ENCODE measurements at places on chromosomes 12 and 14.

DNA sequence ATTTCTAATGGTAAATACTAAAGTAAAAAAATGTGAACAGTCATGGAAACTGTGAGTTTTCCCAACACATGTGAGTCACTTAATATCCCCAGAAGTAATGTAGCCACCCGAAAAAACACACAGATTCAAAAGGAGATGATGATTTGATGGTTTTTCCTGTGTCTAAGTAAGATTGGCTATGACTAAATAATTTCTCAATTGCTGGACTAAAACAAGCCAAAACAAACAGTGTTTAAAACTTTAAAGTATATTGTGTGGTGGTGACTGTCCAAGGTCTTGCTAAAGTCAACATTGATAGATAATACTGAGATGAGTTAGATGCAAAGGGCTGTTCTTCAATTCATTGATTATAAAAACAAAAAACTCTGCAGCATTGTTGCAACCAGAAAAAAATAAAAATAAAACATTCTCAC is 89.6 kb upstream of the SOX5 start:
- DNase-seq, result no peak

DNA sequence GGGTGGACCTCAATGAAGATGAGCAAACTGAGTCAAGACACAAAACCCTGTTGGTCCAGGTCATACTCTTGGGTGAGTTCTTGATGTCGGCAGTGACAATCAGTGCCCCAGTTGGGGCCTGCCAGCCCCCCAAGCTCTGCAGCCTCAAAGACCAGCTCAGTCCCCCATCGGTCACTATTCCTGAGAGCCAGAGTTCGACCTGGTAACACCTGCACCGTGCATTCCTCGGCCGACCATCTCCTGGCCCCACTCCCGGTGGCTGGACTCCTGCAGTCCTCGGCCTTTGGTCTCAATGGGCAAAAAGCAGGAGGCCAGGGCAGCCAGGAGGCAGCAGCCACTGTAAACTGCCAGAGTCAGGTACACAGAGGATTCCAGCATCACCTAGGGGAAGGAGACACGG is 32.5 kb downstream of the DAO start:
- DNase-seq, result no peak

DNA sequence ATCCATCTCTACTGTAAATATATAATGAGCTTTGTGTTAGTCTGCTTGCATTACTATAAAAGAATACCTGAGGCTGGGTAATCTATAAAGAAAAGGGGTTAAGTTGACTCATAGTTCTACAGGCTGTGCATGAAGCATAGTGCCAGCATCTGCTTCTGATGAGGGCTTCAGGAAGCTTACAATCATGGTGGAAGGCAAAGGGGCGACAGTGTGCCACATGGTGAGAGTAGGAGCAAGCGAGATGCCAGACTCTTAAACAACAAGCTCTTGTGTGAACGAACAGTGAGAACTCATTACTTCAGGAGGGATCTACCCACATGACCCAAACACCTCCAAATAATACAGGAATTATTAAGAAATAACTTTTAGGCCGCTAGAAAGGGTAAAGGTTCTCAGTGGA is 28.1 kb downstream of the APOBEC1 start:
- no peak for DNase-seq

GRCh38 chr14:23294734-23295561 is 7.7 kb downstream of the PPP1R3E start:
- peak; percentile 23 for DNase-seq

DNA sequence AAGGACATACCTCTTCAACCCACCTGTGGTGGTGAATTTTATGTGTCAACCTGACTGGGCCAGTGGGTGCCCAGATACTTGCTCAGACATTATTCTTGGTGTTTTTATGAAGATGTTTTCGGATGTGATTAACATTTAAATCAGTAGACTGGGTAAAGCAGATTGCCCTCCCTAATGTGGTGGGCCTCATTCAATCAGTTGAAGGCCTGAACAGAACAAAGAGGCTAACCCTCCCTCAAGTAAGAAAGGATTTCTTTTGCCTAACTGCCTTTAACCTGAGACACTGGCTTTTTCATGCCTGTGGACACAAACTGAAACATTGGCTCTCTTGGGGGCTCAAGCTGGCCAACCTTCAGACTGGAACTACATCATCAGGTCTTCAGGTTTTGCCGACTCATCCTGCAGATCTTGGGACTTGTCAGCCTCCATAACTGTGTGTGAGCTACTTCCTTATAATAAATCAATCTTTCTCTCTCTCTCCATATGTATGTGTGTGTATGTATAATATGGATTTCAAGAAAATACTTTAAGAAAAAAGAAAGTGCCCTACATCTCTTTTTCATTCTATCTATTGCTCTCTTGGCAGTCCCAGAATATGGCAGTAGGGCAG is 39.4 kb downstream of the RTN1 start:
- no peak for DNase-seq

- no peak for DNase-seq
Measured at GRCh38 chr14:24071836-24072430, 571 bp downstream of the CPNE6 start.

- DNase-seq, result no peak
Measured at GRCh38 chr14:100825713-100826331, at the start of gene MEG3. Gene MEG3 (plus strand): TSS chr14:100826118.

DNA sequence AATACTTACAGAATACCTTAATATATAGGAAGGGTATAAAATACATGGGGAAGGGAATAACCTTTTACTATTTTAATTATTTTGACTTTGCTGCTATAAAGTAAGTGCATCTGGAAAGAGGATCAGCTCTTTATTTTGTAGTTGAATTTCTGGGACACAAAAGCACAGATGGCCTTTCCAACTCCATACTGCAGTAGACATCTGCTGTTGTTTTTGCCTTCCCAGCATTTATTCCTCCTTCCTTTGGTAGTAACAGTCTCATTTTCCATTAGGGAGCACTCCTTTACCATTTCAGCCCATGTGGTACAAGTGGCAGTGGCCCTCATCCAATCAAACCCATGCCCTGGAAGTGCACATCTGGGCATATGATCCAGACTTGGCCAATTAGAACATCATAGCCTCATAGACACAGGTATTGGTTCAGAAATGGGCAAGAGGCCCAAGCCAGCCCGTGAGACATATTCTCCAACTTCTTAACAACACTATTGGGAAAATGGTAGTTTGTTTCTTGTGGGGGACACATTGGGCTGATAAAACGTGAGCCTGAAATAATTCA is 64.8 kb upstream of the YARS2 start:
- DNase-seq, result no peak

DNA sequence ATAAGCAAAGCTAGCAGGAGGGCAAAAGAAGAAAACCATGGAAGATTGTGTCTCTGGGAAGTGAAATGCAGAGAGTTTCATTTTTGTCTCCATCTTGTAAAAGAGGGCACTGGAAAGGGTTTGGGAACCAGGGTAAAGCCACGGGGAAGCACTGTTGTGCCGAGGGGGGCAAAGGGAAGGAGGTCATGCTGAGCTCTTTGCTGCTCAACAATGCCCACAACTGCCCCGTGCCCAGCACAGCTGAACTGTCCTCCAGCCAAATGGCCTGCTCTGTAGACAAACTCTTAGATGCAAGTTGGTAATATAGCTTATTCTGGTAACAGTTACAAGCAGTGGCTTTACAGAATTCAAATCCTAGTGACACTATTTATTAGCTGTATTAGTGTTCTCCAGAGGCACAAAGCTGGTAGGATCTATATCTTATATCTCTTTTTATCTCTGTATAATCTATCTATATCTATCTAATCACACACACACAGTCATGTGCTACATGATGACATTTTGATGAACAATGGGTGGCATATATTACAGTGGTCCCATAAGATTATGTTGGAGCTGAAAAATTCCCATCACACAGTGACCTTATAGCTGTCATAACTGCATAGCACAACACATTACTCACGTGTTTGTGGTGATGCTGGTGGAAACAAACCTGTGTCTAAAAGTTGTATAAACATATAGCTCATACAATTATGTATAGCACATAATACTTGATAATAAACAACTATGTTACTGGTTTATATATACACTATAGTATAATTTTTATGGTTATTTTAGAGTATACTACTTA is 203.4 kb upstream of the DDHD1 start:
- no peak for DNase-seq

- DNase-seq, result no peak
Measured at GRCh38 chr14:88553886-88554456, 836 bp downstream of the PTPN21 start.

DNA sequence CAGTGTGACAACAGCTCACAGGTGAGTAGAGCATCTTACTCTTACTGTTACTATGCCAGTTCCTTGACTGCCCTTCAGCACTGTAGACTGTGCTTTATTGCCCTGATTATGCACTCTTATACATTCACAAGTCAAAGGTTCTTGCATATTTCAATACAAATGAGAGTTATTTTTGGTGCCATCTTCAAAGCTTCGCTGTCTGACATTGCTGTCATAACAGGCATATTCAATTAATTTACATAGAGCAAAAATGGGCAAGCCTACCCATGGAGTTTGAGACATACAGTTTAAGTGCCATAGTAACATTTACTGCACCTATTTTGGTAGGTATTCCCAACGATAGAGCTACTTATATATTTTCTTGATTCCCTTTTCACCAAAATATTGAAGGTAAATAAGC is 107.5 kb upstream of the CNTN1 start:
- no peak for DNase-seq

- DNase-seq, result no peak
Measured at GRCh38 chr12:115979351-115979750, 298.1 kb downstream of the MED13L start.
